ENCODE measurements at places on chromosomes 2 and 18.

- DNase-seq = no peak
Measured at GRCh38 chr2:74011246-74011645, 26.5 kb downstream of the TET3 start.

DNA sequence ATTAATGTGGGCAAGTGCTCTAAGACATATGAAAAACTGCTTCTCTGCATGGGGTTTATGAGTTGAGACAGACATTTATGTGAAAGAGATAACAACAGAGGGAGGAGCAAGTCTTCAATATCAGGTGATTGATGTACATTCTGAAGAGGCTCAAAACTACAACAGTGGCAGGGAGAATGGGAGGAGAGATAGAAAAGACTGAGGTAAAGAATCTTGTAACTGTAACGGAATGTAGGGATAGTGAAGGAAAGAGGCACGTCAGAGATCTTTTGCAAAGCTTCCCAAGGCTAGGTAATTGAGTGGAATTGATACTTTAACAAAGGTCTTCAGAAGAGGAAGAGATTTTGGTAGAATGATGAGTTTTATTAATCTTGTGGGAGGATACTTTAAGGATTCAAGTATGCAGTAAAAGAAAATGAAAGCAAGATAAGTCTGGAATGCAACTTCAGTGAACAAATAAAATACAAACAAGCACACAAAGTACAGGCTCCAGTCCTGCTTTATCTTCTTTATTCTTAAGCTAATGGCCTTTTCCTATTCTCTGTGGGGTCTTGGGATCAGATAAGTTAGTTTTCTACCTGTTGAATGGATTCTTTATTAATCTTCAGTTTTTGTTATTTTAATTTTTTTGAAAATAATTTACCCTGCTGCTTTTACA, 15.0 kb downstream of the SMAD4 start:
- DNase-seq = no peak

GRCh38 chr2:102238039-102238756, 51.4 kb downstream of the IL1RL2 start:
- DNase-seq = no peak

DNA sequence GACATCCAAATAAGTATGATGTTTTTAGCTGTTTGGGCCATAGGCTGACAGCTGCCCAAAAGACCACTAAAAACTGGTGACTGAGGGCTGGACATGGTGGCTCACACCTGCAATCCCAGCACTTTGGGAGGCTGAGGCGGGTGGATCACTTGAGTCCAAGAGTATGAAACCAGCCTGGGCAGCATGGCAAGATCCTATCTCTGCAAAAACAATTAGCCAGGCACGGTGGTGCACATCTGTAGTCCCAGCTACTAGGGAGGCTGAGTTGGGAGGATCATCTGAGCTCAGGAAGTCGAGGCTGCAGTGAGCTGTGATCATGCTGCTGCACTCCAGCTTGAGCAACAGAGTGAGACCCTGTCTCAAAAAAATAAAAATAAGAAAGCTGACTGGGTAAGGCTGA, 511.5 kb upstream of the RAB6C start:
- no peak for DNase-seq

DNA sequence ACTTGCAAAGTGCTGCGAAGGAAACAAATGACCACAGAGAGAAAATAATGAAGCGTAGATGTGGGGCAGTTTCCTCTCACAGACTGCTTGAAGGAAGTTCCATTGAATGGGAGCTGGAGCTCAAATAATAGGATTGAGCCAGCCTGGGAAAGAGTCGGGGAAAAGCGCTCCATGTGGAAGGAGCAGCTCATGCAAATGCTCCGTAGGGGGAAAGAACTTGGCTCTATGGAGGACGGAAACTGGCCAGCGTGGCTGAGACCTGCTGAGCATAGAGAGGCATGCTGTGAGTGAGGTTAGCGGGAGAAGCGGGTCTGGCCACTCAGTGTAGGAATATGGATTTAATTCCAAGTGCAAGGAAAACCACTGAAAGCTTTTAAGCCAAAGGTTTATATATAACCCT, 28.6 kb upstream of the VIT start:
- no peak for DNase-seq

DNA sequence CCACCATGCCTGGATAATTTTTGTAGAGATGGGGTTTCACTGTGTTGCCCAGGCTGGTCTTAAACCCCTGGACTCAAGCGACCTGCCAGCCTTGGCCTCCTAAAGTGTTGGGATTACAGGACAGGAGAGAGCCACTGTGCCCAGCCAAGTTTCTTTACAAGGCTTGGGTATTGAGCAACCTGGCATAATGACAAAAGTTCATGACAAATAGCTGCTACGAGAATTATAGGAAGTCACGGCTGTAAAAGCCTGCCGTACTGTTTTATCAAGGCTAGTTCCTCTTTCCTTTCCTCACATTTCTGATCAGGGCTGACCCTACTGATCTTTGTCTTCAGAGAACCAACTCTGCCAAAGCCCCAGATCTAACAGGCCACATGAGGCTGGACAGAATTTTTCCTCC, 490.4 kb upstream of the SPRED2 start:
- no peak for DNase-seq

DNA sequence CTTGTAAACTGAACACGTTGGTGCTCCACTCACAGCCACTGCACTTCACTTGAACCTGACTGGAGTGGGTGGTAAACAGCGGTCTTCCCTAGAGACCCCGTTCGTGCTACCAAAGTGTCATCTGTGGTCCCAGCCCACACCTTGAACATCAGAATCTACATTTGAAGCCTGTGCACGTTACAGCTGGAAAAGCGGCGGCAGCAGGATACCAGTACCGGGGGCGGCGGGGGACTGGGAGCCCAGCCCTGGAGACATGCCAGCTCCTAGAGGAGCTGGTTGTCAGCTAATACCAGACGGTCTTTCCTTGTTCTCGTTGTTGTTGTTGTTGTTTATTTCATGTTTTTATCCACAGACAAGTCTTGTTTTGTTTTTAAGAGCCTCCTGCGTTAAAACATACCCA, 156.7 kb downstream of the WDSUB1 start:
- DNase-seq = no peak

- DNase-seq = no peak
Measured at GRCh38 chr2:238864207-238865014, 16.5 kb downstream of the TWIST2 start.

- no peak for DNase-seq
Measured at GRCh38 chr2:229170171-229170570, 100.9 kb downstream of the PID1 start.

- no peak for DNase-seq
Measured at GRCh38 chr2:206125901-206126300, 33.3 kb downstream of the NDUFS1 start.

DNA sequence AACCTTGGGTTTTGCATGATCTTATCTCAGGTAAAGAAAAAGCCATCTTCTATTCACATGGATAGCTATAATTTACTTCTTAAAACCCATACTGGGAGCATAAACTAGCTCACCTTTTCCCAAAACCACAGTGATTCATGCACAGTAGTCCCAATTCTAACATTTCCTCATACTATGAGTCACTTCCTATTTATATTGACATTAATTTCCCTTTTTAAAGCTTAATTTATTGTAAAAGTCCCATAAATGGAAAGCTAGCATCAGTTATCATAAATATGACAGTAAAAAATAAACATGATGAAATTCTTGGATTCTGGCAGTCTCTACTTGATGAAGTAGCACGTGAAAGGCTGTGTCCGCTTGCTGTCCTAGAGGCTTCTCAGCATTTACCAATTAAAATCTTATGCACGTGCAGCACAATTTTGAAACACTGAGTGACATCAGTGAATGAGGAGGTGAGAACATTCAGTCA, 180.1 kb downstream of the CDH2 start:
- DNase-seq = no peak

GRCh38 chr2:170255971-170256370, 78.0 kb downstream of the MYO3B start:
- DNase-seq = no peak

- DNase-seq = no peak
Measured at GRCh38 chr18:38948436-38948835, 1382.8 kb upstream of the CELF4 start.

- DNase-seq = no peak
Measured at GRCh38 chr2:135317375-135317774, 213.6 kb downstream of the ZRANB3 start.

DNA sequence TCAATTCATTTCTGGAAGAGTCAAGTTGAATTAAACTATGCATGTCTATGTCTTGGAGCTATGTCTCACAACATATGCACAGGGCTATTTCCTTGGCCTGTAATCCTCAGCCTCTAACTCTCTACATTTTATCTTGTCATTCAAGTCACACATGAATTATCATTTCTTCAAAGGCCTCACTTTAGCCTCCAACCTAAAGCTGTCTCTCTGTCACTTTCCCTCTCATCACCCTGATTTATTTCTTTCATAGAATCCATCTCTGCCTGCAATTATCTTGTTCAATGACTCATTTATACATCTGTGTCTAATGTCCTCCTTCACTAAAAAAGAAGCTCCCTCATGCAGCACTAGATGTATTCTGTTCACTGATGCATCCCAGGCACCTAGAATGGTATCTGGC, 614.2 kb upstream of the REG3G start:
- no peak for DNase-seq

DNA sequence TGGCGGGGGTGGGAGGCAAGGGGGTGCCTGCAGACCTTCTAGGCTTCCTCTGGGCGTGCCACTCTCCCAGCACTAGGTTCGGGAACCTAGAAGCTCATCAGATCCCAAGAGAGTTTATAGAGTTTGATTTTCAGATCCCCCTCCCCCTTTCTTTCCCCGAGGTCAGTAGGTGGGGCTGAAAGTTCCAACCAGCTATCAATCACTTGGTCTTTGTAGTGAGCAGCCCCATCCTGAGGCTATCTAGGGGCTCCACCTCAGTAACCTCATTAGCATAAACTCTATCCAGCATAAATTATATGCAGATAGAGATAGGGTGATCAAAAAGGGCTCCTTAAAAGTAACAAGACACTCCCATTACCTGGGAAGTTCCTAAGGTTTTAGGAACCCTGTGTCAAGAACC, 32.8 kb downstream of the ERLEC1 start:
- no peak for DNase-seq

Data from CD4-positive, alpha-beta T cell treated with Interleukin-15 for 4 hours (primary cell).